CD4-positive, CD25-positive, alpha-beta regulatory T cell (primary cell): ENCODE measurements at places on chromosomes 2 and 18. TPM values are rescaled to one million over a fixed set of nuclear protein-coding genes. Genes with fewer than 3 reads are reported as not detected.

Gene ANKRD30B
- polyA plus RNA-seq, result not detected

Gene SPDYA
- 0.25 TPM for polyA plus RNA-seq

Gene FMNL2
- polyA plus RNA-seq, result 0.07 TPM

Gene MTLN
- 81.8 TPM for polyA plus RNA-seq

Gene MRPL53
- 163 TPM for polyA plus RNA-seq

Gene PLCD4
- not detected for polyA plus RNA-seq

Gene UPP2
- not detected for polyA plus RNA-seq

Gene SNORC
- 0.15 TPM for polyA plus RNA-seq

Gene B3GNT7
- not detected for polyA plus RNA-seq

Gene DCTN1
- 46.0 TPM for polyA plus RNA-seq

Gene YES1
- 0.80 TPM for polyA plus RNA-seq

Gene FSHR
- not detected for polyA plus RNA-seq

Gene SEPTIN10
- 4.8 TPM for polyA plus RNA-seq

Gene GPR75
- not detected for polyA plus RNA-seq

Gene TAF4B
- polyA plus RNA-seq, result 5.6 TPM

Gene REG1B
- polyA plus RNA-seq, result not detected

Gene TUBB8B
- not detected for polyA plus RNA-seq

Gene CLEC4F
- polyA plus RNA-seq, result not detected

Gene ASB18
- not detected for polyA plus RNA-seq

Gene REG3G
- not detected for polyA plus RNA-seq

Gene SLC4A3
- polyA plus RNA-seq, result not detected

Gene EMX1
- not detected for polyA plus RNA-seq

Gene GALNT5
- not detected for polyA plus RNA-seq

Gene TOGARAM2
- 1.5 TPM for polyA plus RNA-seq

Gene AGFG1
- 24.7 TPM for polyA plus RNA-seq

Gene LIMS3
- 3.2 TPM for polyA plus RNA-seq

Gene BMP10
- polyA plus RNA-seq, result not detected

Gene CXCR4
- polyA plus RNA-seq, result 682 TPM

Gene CYP1B1
- 0.09 TPM for polyA plus RNA-seq

Gene NLRC4
- polyA plus RNA-seq, result 0.16 TPM

Gene AQP12A
- polyA plus RNA-seq, result not detected

Gene HMSD
- not detected for polyA plus RNA-seq

Gene BOLL
- not detected for polyA plus RNA-seq

Gene TNS1
- polyA plus RNA-seq, result not detected

Gene GPR35
- polyA plus RNA-seq, result 0.24 TPM

Gene PSMA8
- polyA plus RNA-seq, result 0.73 TPM

Gene MYL12B
- 998 TPM for polyA plus RNA-seq
